ENCODE measurements at places on chromosomes 6 and 20.

- DNase-seq = no peak
These were observed 28.5 kb downstream of the REPS1 start for GRCh38 chr6:138959521-138959920.

- DNase-seq = no peak
These were observed 116.3 kb downstream of the ANKRD60 start for GRCh38 chr20:58112017-58112781.

DNA sequence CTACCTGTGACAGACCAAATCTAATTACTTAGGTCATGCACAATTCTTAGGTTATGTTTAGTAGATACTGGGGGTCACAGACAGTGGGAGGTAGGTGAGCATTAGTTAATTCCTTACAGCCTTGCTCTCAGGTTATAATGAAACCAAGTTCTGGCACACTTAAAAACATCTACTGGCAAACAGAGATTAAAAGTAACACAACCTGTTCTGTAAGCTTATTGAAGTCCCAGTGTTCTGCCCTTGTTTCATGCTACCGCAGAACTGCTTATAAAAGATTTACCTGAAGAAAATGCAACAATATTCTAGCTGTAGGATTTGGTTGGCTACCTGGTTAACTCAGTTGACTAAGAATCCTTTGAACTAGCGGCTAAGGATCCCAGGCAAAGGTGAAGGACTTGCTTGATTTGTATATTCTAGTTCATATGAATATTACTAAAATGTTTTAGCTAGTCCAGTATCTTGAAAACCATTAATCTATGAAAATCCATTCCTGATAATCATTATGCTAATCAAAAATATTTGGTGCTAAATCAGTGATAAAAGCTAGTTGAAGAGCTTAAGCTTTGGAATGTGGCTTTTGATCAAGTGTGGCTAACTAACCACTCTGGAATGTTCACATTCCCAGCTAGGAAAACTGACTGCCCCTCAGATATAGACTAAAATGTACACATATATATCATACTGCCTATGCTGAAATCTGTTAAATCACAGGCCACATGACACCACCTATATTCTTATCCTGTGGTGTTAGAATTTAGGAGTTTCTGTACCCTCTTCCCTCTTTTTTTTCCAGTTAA lies 7.2 kb downstream of the PEX3 start:
- DNase-seq = no peak

GRCh38 chr20:3166913-3167342 lies 6.4 kb downstream of the LZTS3 start:
- DNase-seq = no peak

DNA sequence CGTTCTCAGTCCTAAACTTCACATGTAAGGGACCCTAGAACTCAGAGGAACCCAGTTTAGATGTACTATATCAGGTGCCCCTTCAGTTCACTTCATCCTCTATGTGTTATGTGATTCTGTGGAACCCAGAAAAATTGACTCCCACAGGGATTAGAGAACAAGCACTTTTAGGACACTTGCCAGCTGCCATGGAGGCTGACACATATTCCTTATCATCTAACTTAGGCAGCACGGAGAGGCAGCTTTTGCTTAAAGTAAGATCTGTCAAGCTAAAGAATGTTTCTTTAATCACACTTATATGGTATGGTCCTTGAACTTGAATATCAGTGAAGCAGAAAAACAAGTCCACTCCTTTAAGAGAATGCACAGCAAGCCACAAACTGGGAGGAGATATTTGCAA lies 701.5 kb upstream of the ID4 start:
- no peak for DNase-seq

GRCh38 chr6:74197310-74197709 lies 501.3 kb downstream of the CD109 start:
- DNase-seq = no peak

- no peak for DNase-seq
These were observed 2.0 kb downstream of the FGD2 start for GRCh38 chr6:37007340-37008043.

GRCh38 chr20:23967616-23967979 lies 21.0 kb downstream of the GGTLC1 start:
- DNase-seq = no peak

- no peak for DNase-seq
These were observed 11.1 kb downstream of the GGT7 start for GRCh38 chr20:34861386-34862084.

GRCh38 chr6:105803442-105803841 lies 282.7 kb upstream of the PRDM1 start:
- DNase-seq = no peak

DNA sequence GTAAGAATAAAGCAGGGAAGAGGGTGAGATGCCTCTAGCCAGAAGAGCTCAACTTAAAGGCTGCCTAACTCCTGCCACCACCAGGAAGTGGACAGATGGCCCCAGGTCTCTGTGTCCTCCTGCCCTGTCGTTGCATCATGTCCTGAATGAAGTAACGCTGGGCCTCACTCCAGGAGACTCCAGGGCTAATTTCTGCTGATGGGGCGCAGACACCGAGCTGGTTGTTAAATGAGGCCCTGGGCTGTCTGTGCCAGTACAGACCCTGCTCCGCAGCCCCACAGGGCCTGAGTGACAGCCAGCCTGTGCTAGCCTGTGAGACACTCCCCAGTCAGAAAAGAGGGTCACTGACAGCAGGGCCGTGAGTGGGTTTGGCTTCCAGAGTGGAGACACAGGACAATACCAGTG lies 6.5 kb downstream of the IP6K3 start:
- DNase-seq = no peak

- DNase-seq = no peak
These were observed 11.7 kb downstream of the PTPRK start for GRCh38 chr6:128508588-128509296.

DNA sequence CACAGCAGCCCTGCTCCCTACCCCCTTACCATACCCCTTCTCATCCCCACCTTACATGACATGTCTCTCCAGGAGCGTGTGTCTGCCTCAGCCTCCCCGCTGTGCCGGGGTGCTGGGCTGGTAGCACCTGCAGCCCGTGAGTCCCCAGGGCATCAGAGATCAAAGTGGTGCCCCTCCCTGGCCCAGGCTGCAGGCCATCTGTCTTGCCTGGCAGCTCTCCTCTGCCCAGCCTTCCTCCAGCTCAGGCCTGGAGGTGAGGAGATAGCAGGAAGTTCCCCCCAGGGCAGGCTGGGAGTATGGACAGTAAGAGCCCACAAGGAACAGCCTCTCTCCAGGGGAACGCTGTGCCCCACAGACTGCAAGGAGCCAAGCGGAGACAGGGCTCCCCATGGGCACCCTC lies 35.3 kb downstream of the GRM4 start:
- DNase-seq = no peak

GRCh38 chr20:711576-711975 lies 36.0 kb upstream of the SCRT2 start:
- no peak for DNase-seq

DNA sequence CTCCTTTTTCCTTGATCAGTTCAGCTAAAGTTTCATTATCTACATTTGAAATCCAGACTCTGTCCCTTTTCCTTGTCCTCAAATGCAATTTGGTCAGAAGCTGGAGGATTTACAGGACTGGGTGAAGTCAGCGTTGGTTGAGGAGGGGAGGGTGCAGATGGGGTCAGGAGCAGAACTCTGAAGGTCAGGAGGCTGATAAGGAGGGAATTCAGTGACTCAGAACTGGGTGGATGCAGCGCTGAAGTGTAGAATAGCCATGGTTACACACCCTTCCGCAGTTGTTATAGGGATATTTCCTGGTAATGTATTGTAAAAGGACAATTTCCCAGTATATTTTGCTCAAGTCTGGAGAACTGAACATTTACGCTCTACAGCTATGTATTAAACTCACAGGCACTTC lies 133.1 kb upstream of the FOXA2 start:
- DNase-seq = no peak

DNA sequence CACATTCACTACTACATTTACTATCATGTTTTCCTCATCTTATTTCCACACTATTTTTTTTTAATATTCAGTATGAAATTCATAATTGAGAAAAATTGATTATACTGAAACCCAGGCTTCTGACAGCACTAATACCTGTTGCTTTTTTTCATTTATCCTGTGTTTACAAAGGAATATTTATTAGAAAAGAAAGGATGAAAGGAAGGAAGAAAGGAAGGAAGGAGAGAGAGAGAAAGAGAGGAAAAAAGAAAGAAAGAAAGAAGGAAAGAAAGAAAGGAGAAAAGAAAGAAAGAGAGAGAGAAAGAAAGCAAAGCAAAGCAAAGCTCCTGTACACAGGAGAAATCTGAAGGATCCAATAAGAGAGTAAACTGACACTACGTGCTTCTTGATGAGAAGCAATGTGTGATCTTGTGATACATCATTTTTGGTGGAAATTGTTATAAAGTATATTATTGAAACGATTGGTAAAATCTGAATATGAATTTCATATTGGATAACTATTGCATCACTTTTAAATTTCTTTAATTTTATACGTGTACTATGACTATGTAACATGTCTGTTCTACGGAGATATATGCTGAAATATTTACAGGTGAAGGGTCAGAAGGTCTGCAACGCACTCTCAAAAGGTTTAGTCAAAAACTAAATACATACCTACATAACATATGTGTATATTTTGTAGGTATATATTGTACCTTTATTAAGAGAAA lies 43.9 kb downstream of the DEFB114 start:
- DNase-seq = no peak

- no peak for DNase-seq
These were observed 314.7 kb upstream of the PRDM1 start for GRCh38 chr6:105771313-105771970.

DNA sequence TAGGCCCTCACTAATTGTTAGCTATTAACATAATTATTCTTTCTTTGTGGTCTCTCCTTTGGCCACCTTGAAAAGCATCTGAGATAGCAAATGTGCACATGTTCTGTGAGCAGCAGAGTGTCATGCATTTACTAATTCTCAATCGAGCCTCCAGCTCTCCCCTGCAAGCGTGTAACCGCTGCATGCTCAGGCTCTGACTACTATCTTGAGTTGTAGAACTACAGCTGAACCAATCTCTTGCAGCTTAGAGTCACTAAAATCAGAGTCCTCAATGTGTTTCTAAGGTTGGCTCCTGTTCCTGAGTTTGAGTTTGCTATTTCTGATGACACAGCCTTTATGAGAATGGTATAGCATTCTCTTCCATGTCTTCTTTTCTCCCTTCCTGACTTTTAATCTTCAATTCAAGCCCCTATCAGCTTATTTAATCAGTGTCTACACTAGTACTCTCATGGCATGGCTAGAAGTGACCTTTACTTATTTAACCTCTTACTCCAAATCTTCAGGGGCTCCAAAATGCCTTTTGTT lies 65.5 kb downstream of the PPP1R3G start:
- no peak for DNase-seq

DNA sequence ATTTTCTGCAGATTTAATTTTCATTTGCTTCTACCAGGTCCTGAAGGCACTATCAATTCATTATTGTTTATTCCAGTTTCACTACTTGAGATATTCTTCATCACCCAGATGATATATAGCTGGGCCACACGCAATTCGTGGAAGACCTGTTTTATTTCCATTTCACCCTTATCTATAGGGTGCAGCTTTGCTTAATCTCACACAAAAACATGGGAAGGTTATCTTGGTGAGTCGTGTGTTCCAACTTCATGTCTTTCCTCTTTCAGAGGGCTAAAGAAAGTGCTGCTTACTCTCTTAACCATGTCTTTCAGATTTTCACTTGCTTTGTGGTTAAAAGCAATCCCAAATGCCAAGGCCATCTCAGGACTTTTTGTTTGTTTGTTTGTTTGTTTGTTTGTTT lies 194.0 kb downstream of the SOD2 start:
- no peak for DNase-seq

DNA sequence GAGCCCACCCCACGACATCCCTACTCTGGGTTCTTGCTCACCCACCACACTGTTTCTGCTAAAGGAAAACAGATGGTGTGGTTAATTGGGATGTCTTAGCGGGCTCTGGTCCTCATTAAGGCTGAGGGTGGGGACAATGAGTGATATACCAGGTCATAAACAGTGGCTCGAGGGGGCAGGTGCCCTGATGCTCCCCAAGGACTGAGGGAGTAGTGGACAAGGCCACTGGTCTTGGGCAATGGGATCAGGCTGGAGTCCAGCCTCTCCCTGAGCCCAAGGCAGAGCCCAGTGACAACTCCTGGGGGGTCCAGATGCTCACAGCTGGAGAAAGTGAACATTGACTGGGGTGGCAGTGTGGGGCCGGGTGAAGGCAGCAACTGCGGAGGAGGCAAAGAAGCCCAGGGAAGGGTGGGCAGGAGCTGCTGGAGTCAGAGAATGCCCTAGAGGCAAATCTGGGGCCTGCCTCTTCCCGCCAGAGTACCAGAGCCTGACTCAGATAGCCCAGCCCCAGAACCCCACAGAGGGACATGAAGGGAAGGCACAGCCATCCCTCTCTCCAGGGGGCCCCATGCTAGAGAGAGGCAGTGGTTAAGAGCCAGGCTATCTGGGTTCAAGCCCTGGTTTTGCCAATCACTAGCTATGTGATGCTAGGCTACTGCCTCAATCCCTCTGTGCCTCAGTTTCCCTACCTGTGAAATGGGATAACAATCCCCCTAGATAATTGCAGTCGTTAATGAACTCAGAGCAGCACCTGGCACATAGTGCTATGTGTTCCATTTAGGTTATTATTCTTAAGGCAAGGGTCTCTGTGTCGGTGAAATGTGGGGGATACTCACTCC lies 72.3 kb downstream of the MRPL14 start:
- no peak for DNase-seq

- DNase-seq = no peak
These were observed 101.1 kb upstream of the CDYL start for GRCh38 chr6:4675121-4675520.

- DNase-seq = no peak
These were observed 276.9 kb upstream of the SUPT3H start for GRCh38 chr6:45654673-45655072.

DNA sequence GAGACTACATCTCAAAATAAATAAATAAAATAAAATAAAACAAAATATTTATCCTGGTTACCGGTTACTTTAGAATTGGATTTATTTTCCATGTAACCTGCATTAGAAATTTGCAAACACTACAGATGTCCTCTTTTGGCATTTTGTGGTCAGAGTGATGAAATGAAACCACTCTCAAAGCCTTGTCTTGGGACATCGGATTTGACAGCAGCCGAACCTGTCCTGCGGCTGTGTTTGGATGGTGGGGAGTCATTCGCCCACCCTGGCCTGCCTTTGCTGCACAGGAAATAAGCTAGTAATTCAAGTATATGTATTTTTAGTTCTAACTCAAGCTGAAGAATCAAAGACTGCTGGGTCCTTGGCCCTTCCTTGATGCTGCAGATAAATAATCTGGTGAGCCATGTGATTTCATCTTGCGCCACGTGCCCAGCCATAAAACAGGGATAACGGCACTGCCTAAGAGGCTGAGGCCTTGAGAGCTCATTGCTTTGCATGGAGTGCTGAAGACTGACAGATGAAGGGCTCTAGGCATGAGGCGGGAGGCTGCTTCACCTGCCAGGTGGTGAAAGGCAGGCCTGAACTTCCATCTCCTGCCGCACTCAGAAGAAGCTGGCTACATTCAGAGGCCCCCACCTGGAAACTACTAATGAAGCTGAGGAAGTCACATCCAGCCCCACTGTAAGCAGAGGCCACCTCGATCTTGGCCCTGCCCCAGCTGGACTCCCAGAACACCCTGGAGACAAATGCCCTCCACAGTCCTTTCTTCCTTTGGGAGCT lies 76.9 kb downstream of the NOL4L start:
- no peak for DNase-seq
